Activated naive CD4-positive, alpha-beta T cell (primary cell): ENCODE measurements at places on chromosomes 7 and 10.

- DNase-seq: no peak
Measured at GRCh38 chr10:71392292-71392691, 4.4 kb upstream of the CDH23 start.

DNA sequence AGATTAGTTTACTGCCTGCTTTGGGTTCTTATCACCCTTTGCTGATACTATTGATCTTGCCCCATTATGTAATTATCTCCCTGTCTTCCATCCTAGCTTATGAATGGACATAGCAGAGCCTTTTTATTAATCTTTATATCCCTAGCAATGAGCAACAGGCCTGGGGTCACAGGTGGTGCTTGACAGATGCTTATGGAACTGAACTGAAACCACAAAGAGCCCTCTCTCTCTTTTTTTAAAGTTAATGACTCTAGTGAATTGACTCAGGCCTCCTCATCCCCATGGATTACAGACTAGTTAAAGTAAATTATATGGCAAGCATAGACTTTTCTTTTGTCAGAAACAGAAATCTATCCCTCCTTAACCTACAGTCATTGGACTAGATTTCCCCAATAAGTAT is 265.2 kb downstream of the PHTF2 start:
- no peak for DNase-seq

DNA sequence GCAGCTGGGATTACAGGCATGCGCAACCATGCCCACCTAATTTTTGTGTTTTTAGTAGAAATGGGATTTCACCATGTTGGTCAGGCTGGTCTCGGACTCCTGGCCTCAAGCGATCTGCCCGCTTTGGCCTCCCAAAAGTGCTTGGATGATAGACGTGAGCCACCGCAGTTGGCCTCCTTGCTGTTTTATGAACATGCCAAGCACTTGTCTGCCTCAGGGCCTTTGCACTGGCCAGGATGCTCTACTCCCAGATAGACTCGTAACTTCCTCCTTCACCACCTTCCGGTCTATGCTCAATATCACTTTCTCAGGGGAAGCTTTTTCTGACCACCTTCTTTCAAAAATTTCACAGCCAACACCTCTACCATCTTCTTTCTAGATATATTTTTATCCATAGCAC is 6.3 kb downstream of the SLC26A5 start:
- no peak for DNase-seq

DNA sequence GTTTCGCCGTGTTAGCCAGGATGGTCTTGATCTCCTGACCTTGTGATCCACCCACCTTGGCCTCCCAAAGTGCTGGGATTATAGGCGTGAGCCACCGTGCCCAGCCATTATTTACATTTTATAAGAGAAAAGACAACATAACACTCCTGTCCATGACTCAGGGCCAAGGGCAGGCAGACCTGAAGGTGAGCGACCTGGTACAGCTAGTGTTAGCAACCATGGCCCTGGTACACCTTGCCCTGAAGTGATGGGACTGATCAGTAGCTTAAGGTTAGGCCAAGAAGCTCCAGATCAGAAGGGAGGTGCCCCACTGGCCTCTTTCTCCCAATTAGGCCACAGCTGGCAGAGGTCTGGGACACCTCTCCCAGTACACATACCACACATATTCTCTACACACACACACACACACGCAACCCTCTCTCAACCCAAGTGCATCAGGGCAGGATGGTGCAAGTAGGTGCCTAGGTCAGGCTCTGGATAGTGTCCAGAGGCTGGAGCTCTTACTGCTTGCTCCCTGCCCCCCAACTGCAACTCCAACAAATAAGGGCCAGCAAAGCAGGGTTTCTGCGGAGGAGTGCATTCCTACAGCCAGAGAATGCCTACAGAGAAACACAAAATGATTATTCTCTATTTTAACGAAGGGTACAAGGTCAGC is 43.8 kb downstream of the DPCD start:
- no peak for DNase-seq

DNA sequence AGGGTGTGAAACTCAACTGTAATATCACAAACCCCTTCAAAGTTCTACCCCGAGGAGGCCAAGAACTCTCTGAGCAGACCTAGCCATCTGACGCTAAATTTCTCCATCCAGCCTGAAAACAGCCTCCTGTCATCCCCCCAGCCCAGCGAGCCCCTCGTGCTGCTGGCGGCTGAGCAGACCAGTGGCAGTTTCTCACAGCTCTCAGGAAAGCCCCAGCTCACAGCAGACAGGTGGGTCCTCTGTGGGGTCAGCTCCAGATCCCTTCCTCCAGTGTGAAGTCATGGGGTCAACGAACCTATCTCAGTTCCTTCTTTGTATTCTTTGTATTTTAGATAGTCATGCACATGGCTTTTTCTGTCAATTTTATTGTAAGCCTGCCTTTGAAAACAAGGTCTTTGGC is 7.8 kb downstream of the GARIN1A start:
- DNase-seq: no peak

- no peak for DNase-seq
Measured at GRCh38 chr10:59314268-59314667, 48.1 kb downstream of the FAM13C start.

DNA sequence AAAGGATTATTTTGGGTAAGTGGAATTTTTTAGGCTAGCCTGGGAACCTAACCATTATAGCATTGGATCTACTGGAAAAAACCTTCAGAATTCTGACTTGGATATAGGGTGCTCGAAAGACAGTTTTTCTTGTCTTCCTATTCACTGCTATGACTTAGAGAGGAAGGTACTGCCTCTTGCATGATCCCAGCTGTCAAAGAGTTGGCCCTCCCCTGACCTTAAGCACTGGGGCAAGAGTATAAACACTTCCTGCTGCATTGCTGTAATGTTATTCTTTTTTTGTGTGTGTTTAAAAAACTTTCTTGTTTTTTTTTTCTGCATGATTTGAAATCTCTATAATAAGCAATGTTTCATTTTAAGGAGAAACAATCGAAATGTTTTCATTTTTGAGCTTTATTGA is 113.0 kb downstream of the LRMDA start:
- DNase-seq: no peak

DNA sequence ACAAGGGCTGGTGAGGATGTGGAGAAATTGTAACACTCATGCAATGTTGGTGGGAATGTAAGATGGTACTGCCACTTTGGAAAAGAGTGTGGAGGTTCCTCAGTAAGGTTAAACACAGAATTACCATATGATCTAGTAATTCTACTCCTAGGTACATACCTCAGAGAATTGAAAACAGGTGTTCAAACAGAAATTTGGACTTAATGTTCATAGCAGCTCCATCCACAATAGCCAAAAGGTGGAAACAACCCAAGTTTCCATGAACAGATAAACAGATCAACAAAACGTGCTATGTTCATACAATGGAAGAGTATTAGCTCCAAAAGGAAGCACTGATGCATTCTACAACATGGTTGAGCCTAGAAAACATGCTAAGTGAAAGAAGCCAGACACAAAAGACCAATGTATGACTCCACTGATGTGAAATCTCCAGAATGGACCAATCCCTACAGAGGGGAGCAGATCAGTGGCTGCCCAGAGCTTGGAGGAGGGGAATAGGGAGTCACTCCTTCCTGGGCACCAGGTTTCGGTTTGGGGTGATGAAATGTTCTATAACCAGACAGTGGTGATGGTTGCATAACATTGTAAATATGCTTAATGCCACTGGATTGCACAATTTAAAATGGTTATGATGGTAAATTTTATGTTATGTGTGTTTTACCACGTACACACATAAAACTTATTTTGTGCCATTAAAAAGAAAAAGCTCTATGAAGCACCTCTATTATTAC is 5.7 kb upstream of the WDR86 start:
- no peak for DNase-seq

- DNase-seq: no peak
Measured at GRCh38 chr10:103983367-103983911, 16.5 kb downstream of the SLK start.

- no peak for DNase-seq
Measured at GRCh38 chr10:28986117-28986792, 302.6 kb upstream of the LYZL1 start.

- DNase-seq: no peak
Measured at GRCh38 chr10:90435296-90435695, 422.5 kb downstream of the HTR7 start.

DNA sequence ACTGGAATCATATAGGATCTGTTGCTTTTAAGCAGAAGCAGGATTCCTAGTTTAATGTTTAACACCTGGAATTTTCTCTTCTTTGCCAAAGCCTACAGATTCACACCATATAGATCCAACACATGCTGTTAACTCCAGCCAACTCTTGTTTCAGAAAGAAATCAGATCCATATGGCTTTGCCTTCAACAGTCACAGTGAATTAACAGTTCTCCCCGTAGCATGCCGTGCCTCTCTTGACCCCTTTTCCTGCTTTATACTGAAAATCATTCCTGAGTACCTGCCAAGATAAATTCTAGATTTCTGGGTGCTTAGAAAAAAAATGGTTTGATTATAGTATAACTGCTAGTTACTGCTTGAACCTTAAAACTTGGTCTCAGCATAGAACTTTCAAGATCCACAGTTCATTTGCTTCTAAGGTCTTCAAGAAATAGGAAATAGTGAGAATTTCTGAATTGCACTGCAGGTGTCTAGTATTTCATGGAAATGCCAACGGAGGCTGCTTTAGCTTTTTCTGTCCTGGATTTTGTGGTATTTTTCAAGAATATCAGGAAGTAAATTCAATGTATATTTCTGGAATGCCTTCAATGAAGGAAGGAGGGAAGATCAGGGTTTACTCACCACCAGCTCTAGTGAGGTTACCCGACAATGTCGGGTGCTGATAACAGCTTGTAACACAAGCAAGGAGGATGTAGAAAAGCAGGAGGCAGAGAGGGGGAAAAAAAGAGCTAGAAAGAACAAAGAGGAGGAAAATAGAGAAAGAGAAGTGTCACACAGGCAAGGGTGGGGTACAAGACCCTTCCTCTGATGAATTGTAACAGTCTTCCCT is 6.6 kb downstream of the AASS start:
- no peak for DNase-seq

DNA sequence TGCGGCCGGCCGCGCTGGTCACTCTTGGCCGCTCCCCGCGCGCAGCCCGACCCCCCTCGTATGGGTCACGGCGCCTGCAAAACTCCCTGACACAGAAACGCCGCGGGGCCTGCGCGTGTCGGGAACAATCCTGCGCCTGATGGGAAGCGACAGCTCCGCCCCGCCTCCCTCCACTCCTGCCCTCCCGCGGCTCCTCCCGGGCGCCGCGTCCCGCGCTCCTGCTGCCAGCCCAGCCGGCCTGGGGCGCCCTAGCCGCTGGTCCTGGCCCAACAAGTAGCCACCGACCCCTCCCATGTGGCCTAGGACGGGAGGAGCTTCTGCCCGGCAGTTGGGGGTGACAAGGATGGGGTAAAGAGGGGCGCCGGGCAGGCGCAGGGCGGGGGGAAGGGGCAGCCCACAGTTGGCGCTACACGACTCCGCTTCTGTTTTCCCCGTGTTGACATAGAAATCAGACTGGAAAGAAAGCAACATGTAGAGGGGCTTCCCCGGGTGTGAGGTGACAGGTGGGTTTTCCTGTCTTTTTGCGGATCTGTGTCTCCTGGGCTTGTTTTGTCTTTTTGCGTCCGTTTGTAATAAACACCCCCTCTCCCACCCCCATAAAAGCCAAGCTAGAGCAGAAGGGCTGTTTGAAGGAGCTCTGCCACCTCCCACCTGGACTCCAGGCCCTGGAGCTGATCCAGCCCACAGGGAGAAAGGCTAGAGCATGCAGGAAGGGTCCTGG is 35.1 kb upstream of the PAX2 start:
- no peak for DNase-seq

- DNase-seq: no peak
Measured at GRCh38 chr10:95536017-95536416, 25.2 kb downstream of the SORBS1 start.

GRCh38 chr7:151087245-151088018 is 1.2 kb downstream of the AGAP3 start:
- no peak for DNase-seq

DNA sequence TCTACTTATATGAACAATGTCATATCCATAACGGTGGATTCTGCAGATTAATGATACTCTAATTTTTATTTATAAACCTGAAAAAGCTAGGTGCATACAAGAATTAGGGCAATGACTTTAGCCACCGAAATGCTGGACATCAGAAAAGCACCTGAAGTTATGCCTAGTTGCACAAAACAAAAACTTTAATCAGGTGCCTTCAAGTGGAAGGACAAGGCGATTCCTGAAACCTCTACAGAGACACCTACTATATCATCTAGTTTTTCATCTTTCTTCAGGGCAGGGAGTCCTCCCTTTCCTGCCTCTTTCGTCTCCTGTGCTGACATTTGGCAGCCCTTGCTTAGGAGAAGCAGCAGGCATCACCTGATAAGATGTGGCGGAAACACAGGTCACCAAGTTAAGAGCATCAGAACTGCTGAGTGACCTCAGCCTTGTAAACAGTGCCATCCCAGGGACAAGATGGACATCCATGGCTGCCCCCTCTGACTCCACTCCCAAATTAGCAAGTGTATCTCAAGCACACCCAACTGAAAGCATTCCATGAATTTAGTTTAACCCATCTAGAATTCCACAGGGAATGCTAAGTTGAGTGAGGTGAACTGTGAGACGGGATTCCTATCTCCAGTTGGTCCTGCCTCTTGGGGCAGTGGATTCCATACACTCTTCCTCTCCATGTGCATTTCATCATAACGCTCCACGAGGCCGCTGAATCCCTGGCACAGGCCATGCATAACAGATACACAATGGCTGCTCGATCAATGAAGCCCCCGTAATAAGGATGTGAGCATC is 5.8 kb downstream of the ITPRIP start:
- DNase-seq: no peak

DNA sequence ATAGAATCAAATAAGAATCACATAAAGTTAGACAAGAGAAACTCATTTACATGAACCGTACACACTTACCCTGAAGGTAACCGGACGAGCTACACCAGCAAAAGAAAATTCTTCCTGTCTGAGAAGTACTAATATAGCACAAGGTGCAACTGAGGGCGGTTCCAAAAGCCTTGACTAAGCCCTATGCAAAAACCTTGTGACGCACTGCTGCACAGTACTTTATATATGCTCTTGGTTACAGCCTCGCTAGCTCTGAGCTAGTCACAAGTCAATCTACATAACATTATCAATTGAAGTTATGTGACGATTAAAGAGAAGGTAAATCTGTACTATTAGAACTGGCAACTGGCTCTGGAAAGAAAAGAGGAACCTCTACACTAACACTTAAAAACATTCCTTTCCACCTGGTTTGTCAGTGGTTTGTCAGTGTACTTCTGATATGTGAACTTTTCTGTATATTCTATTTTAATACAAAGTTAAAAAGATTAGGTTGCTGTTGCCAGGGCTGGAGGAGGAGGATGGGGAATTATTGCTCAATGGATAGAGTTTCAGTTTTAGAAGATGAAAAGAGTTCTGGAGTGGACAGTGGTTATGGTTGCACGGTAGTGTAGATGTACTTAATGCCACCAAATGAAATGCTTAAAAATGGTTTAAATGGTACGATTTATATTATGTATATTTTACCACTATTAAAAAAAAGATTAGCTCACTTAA is 21.6 kb downstream of the NT5C3A start:
- DNase-seq: peak; percentile 31

DNA sequence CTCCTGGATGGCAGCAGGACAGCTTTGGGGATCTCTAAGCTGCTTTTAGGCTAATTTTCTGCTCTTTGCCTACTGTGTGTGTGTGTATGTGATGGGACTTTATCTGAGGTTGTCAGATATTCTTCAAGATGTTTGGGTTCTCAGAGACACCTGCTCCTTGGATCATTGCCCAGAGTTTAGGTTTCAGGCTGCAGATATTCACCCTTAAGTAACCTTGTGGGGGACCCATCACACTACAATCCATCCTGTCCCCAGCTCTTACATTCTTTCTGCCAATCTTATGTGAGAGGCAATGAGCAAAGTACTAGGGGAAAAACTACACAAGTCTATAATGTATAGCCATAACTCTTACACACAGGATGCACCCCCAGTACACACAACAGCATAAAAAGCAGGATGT is 263.0 kb upstream of the ZWINT start:
- DNase-seq: no peak

GRCh38 chr7:127221731-127222130 is 31.0 kb downstream of the GRM8 start:
- DNase-seq: no peak
